ENCODE measurements at places on chromosomes 4 and X.

GRCh38 chr4:26958925-26959653 is 98.4 kb downstream of the STIM2 start:
- H3K36me3 ChIP-seq: no peaks in the 10 kb centered on the region
- no peaks in the 10 kb centered on the region for H3K27me3 ChIP-seq
- no peak overlapping the region for H3K4me3 ChIP-seq
- peaks cover 2% of the 10 kb centered on the region for H3K4me1 ChIP-seq
- no peak overlapping the region for H3K27ac ChIP-seq

DNA sequence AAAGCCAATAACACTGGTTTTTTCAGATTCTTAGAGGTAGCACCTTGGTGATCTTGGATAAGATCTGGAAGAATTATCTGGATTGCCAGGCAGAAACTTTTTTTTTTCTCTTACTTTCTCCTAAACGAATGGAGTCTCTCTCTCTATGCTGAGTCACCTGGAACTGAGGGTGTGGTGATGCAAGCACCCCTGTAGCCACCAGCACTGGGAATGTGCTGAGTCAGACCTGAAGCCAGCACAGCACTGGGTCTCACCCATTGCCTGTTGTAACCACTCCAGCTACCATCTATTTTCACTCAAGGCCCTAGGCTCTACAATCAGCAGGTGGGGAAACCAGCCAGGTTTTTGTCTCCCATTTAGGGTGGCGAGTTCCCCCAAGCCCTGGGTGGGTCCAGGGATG is 923.8 kb downstream of the RAPGEF2 start:
- H3K4me3 ChIP-seq: no peak overlapping the region
- no peaks in the 10 kb centered on the region for H3K4me1 ChIP-seq
- H3K36me3 ChIP-seq: no peaks in the 10 kb centered on the region
- DNase-seq: no peak
- H3K27me3 ChIP-seq: no peaks in the 10 kb centered on the region

DNA sequence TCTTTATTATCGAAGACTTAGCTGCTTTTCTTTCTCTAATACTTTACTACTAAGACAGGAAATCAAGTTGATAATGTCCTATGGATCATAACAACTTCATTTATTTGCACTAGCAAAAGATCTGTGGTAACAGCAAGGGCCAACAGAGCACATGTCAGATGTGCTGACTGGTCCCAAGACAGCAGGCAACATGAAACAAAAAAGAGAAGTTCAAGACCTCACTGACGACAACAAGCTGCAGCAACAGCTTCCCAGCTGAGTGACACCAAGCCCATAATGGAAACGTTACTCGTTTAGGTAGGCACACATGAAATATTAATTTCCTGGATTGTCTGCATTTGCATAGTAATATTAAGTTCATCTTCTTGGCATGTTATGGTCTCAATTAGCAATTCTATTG is 126.9 kb downstream of the UNC5C start:
- no peaks in the 10 kb centered on the region for H3K36me3 ChIP-seq
- no peaks in the 10 kb centered on the region for H3K27me3 ChIP-seq
- H3K27ac ChIP-seq: no peak overlapping the region
- no peak overlapping the region for H3K4me3 ChIP-seq

GRCh38 chrX:45794995-45795337 is 594.3 kb upstream of the DIPK2B start:
- peaks cover 3% of the 10 kb centered on the region for H3K27me3 ChIP-seq
- H3K27ac ChIP-seq: no peak overlapping the region
- H3K4me3 ChIP-seq: no peak overlapping the region
- no peak for DNase-seq
- H3K36me3 ChIP-seq: no peaks in the 10 kb centered on the region

DNA sequence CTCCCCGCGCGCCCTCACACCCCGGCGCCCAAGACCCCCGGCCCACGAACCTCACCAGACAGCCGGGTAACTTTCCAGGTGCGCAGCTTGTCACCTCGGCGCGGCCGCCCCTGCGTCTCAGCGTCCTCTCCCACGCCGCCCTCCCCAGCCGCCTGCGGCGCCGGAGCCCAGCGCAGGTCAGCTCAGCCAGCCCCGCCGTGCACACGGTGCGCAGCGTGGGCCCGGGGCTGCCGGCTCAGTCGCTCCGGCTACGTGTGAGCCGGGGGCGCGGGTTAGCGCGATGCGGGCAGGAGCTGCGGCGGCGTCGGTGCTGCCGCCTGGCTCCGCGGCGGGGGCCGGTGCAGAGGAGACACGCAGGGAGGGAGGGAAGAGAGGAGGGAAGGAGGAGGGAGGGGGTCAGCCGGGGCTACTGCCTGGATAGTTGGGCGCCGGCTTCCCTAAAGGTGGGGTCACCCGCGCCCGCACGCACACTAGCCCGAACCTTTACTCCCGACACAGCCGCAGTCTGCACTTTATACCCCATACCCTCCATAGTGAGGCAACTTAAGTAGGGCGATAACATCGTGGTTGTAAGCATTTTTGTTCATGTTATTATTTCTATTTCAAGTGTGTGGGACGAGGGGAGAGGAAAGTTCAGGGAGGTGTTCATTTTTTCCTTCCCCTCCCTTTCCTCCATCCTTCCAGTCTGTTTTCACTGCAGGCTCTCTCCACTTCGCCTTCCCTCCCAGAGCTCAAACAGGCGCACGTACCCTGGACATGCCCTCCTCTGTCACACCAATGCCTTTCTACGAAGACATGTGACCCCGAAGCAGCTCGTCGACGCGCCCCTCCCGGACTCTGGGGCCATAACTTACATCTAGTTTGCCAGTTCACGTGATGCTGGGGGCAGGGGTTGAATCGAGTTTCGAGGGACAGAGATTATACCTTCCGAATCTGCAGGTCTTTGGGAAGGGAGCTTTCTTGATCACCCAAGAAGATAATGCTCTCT is at the start of gene PRKG2:
TSS of gene PRKG2 (minus strand) at position 342 of the 988 bp plus-strand sequence. CDS start 10,175 bp downstream, outside the sequence.
- no peak for DNase-seq
- peak within 1 kb of the TSS; percentile 64 for H3K4me3 ChIP-seq
- peak within 1 kb of the TSS; percentile 82 for H3K27ac ChIP-seq

- peak; percentile 66 for DNase-seq
- H3K27me3 ChIP-seq: no peaks in the 10 kb centered on the region
- H3K27ac ChIP-seq: no peak overlapping the region
- H3K4me3 ChIP-seq: no peak overlapping the region
These were observed 362.4 kb downstream of the PPP3CA start for GRCh38 chr4:100984901-100985300.

DNA sequence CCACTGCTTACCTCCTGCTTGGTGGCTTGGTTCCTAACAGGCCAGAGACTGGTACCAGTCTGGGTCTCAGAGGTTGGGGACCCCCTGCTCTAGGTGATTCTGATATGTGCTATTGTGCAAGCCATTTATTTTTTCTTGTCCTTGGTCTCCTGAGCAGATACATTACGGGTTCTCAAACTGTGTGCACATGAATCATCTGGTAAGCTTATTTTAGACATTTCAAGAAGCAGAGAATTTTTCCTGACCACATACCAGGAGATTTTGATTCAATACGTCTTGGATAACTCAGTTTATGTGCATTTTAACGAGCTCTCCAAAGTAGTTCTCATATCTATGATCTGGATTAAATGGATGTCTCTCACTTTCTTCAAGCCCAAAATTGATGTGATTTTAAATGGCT is 77.2 kb downstream of the FHIP1A start:
- H3K27me3 ChIP-seq: no peaks in the 10 kb centered on the region
- H3K36me3 ChIP-seq: no peaks in the 10 kb centered on the region
- no peak overlapping the region for H3K4me3 ChIP-seq
- no peak overlapping the region for H3K27ac ChIP-seq
- DNase-seq: peak; percentile 36

DNA sequence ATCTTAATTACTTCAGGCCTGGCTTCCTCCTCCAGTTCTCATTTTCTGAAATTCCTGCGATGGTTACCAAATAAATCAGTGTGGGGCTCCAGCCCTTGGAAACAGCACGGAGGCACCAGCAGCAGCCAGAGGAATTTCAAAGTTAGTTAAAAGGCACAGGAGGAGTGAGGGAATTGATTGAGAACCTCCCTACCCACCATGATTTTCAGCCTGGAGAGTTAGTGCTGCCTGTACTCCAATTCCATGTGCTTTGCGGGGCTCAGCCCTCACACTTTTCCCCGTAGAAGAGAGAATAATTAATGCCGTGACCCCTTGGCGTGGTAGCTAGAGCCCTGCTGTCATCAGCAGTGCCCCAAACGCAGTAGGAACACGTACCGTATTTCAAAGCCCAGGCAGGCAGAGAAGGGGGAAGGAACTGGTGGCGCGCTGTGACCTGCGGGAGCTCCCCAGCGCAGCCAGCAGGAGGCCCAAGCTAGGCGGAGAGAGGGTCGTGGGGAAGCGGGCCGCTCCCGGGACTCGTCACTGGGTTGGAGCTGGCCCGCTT is 84.0 kb upstream of the IGFBP7 start:
- H3K4me3 ChIP-seq: no peak overlapping the region
- no peaks in the 10 kb centered on the region for H3K4me1 ChIP-seq
- H3K36me3 ChIP-seq: no peaks in the 10 kb centered on the region
- H3K27me3 ChIP-seq: peaks cover 5% of the 10 kb centered on the region
- H3K27ac ChIP-seq: no peak overlapping the region

- H3K36me3 ChIP-seq: no peaks in the 10 kb centered on the region
- H3K4me3 ChIP-seq: no peak overlapping the region
- no peak overlapping the region for H3K27ac ChIP-seq
- no peaks in the 10 kb centered on the region for H3K4me1 ChIP-seq
These were observed 17.7 kb upstream of the P2RY8 start for GRCh38 chrX:1554469-1555210.

- no peaks in the 10 kb centered on the region for H3K36me3 ChIP-seq
- H3K27me3 ChIP-seq: peaks cover 6% of the 10 kb centered on the region
- H3K4me1 ChIP-seq: no peaks in the 10 kb centered on the region
- H3K27ac ChIP-seq: no peak overlapping the region
- no peak for DNase-seq
- H3K4me3 ChIP-seq: no peak overlapping the region
These were observed 23.3 kb downstream of the PPARGC1A start for GRCh38 chr4:23866450-23867075.

DNA sequence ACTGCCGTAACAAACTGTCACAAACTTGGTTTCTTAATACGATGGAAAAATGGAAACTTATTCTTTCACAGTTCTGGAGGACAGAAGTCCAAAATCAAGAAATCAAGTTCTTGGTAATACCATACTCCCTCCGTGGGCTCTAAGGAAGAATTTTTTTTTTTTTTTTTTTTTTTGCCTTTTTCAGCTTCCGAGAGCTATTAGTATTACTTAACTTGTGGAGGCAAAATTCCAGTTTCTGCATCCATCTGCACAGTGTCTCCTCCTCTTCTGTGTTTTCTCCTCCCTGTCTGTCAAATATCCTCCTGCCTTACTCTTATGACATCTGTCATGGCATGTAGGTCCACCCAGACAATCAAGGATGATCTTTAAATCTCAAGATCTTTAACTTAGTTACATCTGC is 426.6 kb downstream of the SPRY1 start:
- peaks cover 12% of the 10 kb centered on the region for H3K4me1 ChIP-seq
- no peaks in the 10 kb centered on the region for H3K27me3 ChIP-seq
- DNase-seq: no peak
- H3K27ac ChIP-seq: no peak overlapping the region
- H3K36me3 ChIP-seq: no peaks in the 10 kb centered on the region

GRCh38 chr4:144967161-144967560 is 130.8 kb downstream of the ANAPC10 start:
- DNase-seq: no peak
- no peaks in the 10 kb centered on the region for H3K27me3 ChIP-seq
- no peak overlapping the region for H3K4me3 ChIP-seq
- no peak overlapping the region for H3K27ac ChIP-seq

DNA sequence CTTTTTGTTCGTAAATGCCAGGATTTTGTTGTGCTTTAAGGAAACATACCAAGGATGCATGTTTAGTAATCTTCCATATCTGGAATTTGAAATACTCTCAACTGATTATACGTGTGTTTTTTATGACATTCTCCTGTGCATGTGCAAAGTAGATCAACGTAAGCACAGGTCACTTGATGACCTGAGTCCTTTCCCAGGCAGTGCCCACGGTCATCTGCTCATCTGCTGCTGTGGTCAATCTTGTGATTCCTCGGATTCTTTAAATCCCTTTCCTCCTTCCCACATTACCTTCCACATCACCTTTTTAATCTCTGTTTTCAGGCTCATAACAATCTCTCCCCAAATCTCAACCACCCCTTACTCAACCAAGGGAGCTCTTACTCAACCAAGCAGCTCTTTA is 104.1 kb downstream of the RASL11B start:
- H3K27ac ChIP-seq: no peak overlapping the region
- H3K4me1 ChIP-seq: no peaks in the 10 kb centered on the region
- DNase-seq: no peak
- no peak overlapping the region for H3K4me3 ChIP-seq
- no peaks in the 10 kb centered on the region for H3K27me3 ChIP-seq
- no peaks in the 10 kb centered on the region for H3K36me3 ChIP-seq

- H3K4me1 ChIP-seq: no peaks in the 10 kb centered on the region
- no peak overlapping the region for H3K4me3 ChIP-seq
- no peak overlapping the region for H3K27ac ChIP-seq
These were observed 99.2 kb downstream of the NSUN7 start for GRCh38 chr4:40848940-40849339.

- DNase-seq: peak; percentile 72
- no peak overlapping the region for H3K4me3 ChIP-seq
- H3K27me3 ChIP-seq: no peaks in the 10 kb centered on the region
These were observed 210.5 kb upstream of the DIAPH2 start for GRCh38 chrX:96474029-96474740.

DNA sequence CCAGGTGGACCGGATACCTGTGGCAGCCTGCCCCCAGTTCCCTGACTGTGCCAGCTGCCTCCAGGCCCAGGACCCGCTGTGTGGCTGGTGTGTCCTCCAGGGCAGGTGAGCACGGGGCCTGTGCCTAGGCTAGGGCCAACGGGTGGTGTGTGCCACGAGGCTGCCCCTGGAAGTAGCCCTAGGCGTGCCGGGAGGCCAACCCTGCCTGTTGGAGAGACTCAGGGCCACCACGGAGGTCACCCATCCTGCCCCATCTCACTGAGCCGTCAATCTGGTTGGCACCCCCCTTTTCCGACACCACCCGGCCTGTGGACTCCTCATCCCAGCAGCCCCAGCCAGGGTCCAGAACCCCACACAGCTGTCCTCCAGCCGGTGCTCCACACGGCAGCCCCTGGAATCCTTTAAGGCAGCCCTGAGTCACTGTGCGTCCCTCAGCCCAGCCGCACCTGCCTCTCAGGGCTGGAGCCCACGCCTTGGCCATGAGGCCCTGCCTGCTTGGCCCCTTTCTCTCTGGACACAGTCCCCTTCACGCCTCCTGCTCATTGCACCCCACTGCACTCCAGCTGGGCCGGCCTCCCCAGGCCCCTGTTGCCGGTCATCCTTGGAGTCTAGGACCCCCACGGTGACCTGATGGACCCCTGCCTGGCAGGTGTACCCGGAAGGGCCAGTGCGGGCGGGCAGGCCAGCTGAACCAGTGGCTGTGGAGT is 5.3 kb downstream of the PLXNB3 start:
- peaks cover 17% of the 10 kb centered on the region for H3K4me1 ChIP-seq
- H3K27me3 ChIP-seq: no peaks in the 10 kb centered on the region
- no peak for DNase-seq
- no peak overlapping the region for H3K4me3 ChIP-seq
- peaks cover 2% of the 10 kb centered on the region for H3K36me3 ChIP-seq
- no peak overlapping the region for H3K27ac ChIP-seq
